ENCODE measurements at places on chromosomes 4 and X. TPM values are rescaled to one million over a fixed set of nuclear protein-coding genes. Genes with fewer than 3 reads are reported as not detected.

- no peak for DNase-seq
Measured at GRCh38 chr4:3401436-3402171, 40.2 kb upstream of the HGFAC start.

GRCh38 chrX:140163371-140164159 lies 198.2 kb upstream of the CXorf66 start:
- no peak for DNase-seq

DNA sequence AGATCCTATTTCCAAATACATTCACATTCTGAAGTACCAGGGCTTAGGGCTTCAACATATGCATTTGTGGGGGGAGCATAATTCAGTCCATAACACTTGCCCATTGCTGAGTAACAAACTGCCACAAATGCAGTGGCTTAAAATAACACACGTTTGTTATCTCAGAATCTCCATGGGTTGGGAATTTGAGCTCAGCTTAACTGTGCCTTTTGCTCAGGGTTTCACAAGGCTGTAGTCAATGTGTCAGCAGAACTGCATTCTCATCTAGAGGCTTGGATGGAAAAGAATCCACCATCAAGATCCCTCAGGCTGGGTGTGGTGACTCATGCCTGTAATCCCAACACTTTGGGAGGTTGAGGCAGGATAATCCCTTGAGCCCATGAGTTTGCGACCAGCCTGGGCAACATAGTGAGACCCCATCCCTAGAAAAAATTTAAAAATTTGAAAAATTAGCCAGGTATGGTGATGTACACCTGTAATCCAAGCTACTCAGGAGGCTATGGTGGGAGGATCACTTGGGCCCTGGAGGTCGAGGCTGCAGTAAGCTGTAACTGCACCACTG lies 25.8 kb upstream of the TBL1X start:
- no peak for DNase-seq

GRCh38 chr4:131001371-131001770 lies 1905.4 kb downstream of the C4orf33 start:
- no peak for DNase-seq

GRCh38 chr4:53598901-53599300 lies 7.6 kb upstream of the LNX1 start:
- DNase-seq: no peak

DNA sequence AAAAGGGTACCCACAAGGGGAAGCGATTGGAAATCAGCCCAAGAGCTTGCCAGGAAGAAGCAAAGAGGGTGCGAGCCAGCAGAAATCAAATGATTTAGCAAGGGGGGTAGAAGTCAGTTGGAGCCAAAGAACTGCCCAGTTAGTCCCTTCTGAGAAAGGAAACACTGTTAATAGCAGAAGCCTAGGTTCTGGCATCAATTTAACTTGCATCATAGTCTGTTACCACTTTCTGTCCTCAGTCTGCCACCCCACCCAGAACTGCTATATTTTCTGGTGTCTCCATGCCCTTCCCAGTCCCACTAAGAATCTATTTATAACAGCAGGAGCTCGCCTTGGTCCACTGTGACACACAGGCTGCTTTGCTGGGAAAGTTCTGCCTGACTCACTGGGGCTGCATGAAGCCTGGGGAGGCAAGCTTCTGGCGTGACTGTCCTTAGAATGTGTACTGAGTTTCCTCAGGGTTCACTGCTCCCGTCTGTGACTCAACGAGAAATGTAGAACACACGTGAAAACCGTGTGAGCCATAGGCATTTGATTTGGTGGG lies 157.8 kb upstream of the TTC29 start:
- DNase-seq: peak; percentile 14

- no peak for DNase-seq
Measured at GRCh38 chrX:45435481-45435880, 234.8 kb upstream of the DIPK2B start.

- no peak for DNase-seq
Measured at GRCh38 chr4:169151671-169152070, 119.1 kb downstream of the SH3RF1 start.

- DNase-seq: no peak
Measured at GRCh38 chr4:58981828-58982227, 1871.6 kb upstream of the IGFBP7 start.

- no peak for DNase-seq
Measured at GRCh38 chrX:137431693-137432488, 134.0 kb upstream of the ZIC3 start.

GRCh38 chr4:175421506-175421905 lies 390.6 kb downstream of the GPM6A start:
- no peak for DNase-seq

GRCh38 chr4:47104986-47105385 lies 73.6 kb downstream of the GABRB1 start:
- DNase-seq: no peak

DNA sequence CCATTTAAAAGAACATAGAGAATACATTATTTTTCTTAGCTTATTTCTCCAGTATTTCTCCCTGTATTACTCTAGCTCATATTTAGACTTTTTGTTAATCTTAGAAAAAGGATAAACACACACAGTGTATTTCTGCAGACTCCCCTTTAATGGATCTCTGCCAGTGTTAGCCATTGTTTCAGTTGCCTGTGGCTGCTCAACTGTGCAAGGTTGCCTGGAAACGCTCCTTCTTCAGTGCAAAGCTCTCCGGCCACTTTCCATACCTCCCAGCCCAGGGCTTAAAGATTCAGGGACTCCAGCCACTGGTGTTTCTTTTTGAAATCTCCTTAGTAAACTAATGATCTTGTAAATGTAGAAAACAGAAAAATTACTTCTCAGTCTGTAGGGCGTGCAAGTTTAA lies 104.9 kb downstream of the SLIT2 start:
- DNase-seq: no peak

GRCh38 chrX:39477762-39478120 lies 620.0 kb downstream of the BCOR start:
- peak; percentile 43 for DNase-seq

- DNase-seq: peak; percentile 54
Measured at GRCh38 chr4:123398853-123399626, 2.4 kb downstream of the SPRY1 start.

GRCh38 chrX:16251782-16252181 lies 84.5 kb downstream of the MAGEB17 start:
- no peak for DNase-seq

DNA sequence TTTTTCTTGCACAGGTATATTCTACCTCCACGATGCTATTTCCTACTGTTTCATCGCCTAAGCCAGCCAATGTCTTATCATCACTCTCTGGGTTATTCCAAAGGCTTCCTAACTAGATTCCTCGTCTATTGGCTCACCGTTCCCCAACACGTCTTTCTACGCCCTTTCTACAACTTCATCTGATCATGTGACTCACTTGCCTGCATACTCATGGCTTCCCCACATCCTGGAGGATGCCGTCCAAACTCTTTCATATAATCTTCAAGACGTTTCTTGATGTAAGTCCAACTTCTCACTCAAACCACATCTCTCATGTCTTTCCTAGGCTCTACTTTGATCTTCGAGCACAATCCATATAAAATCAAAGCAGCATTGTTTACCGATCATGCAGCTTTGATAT lies 322.0 kb upstream of the PPARGC1A start:
- no peak for DNase-seq

DNA sequence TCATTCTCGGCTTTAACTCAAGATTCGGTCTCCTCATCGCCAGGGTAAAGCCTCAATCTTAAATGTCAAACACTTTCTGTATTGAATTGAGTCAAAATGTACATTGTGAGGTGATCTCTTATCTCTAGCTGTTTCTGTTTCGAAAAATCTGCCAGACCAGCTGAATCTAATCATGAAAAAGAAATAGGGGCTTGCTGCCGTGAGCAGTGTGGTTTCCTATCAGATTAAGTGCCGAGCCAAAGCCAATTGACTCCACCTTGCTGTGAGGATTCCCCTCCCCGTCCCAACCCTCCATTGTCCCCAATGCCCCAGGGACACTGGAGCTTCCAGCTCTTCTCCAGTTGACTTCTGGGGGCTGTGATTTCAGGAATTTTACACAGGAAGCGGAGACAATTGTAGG lies 12.5 kb upstream of the CRLF2 start:
- no peak for DNase-seq

DNA sequence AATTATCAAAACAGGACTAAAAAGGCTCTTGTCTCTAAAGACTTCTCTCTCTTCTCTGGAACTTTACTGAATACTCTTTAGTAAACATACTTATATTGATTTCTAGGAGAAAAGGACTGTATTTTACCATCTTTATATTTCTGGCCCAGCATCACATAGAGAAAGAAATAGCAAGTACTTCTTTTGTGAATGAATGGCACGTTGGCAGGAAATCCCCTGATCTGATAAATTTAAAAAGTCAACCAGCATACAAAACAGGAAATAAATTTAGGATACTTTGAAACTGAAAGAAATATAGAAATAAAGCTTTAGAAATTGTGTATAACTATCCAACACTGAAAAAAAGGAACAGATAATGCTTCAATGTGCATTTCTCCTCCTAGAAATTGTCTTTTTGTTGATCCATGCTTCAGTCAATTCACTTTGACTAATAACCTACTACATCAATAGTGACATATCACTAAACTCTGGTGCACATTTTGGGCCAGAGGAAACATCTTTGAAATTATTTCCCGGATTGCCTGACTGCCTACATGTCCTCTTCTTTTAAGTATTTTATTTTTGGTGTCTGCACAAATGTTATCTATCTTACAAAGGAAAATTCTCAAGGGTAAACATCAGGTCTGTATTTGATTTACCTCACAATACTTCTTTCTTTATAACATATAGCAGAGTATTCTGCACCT lies 183.5 kb upstream of the FSTL5 start:
- DNase-seq: no peak

- no peak for DNase-seq
Measured at GRCh38 chr4:9988363-9988749, 32.9 kb downstream of the SLC2A9 start.

GRCh38 chr4:54840992-54841768 lies 183.4 kb downstream of the KIT start:
- DNase-seq: peak; percentile 13

DNA sequence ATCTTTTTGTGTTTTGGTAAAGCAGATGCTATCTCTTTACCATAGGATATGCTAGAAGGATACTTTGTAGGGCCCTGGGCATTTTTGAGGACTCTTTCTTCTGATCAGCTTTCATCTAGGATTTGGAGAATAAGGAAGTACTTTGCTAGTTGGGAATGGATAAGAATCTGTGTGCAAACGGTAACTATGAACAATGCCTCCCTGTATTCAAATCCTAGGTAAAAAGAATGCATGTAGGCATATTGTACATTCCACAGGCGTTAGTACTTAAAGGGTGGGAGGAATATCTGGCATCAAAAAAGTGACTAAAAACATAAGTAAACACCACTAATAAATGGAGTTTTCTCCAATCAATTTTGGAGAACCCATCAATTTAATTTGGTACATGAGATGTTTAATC lies 59.7 kb downstream of the SH3BGRL start:
- no peak for DNase-seq

- no peak for DNase-seq
Measured at GRCh38 chrX:7706032-7706431, 136.9 kb upstream of the VCX start.

DNA sequence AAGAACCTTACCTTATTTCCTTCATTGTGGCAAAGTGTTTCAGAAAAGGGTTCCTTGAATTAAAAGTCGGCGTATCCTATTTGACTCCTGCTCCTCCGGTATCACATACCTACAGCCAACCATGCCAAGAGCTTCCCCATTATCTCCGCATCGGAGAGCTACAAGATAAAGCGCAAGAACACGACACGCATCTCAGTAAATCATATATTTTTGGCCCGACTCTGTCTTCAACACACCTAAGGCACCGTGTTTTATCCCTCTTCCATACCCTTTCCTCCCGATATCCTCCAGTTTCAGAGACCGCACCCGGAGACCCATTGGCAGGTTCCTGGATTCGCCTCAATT lies 497 bp upstream of the THAP9 start:
- no peak for DNase-seq

The SOX3 gene
- not detected for total RNA-seq

The PCYT1B gene
- total RNA-seq: 0.32 TPM

The SLC7A11 gene
- total RNA-seq: 0.75 TPM

The TIMM17B gene
- total RNA-seq: 55.3 TPM

The CFI gene
- total RNA-seq: 60.9 TPM

The F9 gene
- 0.55 TPM for total RNA-seq

The ADRA2C gene
- total RNA-seq: 6.4 TPM

The CEP44 gene
- total RNA-seq: 17.0 TPM

The HSFX4 gene
- total RNA-seq: not detected

The CT55 gene
- total RNA-seq: not detected

The TBL1X gene
- total RNA-seq: 37.1 TPM

The CACNA1F gene
- total RNA-seq: 0.20 TPM

The RASSF6 gene
- 20.1 TPM for total RNA-seq

Measured in mucosa of gallbladder (tissue), 1 donor.